ENCODE measurements at places on chromosomes 5 and 9. TPM values are rescaled to one million over a fixed set of nuclear protein-coding genes. Genes with fewer than 3 reads are reported as not detected.

EQTN gene
- total RNA-seq = 2.1 TPM

DNA sequence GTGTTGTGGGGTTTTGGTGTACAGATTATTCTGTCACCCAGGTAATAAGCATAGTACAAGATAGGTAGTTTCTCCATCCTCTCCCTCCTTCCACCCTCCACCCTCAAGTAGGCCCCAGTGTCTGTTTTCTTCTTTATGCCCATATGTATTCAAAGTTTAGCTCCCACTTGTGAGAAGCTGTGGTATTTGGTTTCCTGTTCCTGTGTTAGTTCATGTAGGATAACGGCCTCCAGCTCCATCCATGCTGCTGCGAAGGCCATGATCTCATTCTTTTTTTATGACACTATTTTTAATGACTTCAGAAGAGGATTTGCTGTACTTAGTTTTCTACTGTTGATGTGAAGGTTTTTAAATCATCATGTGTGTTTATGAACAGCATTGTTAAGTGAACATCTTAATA, 11.9 kb downstream of the CCDC180 start:
- no peak for DNase-seq

GRCh38 chr9:124348831-124349230, 66.4 kb downstream of the PSMB7 start:
- no peak for DNase-seq

GRCh38 chr9:132218208-132218607, 56.4 kb downstream of the NTNG2 start:
- DNase-seq = no peak

CCNI2 gene
- 0.07 TPM for total RNA-seq

KIF12 gene
- 2.0 TPM for total RNA-seq

IFNA21 gene
- total RNA-seq = not detected

DNA sequence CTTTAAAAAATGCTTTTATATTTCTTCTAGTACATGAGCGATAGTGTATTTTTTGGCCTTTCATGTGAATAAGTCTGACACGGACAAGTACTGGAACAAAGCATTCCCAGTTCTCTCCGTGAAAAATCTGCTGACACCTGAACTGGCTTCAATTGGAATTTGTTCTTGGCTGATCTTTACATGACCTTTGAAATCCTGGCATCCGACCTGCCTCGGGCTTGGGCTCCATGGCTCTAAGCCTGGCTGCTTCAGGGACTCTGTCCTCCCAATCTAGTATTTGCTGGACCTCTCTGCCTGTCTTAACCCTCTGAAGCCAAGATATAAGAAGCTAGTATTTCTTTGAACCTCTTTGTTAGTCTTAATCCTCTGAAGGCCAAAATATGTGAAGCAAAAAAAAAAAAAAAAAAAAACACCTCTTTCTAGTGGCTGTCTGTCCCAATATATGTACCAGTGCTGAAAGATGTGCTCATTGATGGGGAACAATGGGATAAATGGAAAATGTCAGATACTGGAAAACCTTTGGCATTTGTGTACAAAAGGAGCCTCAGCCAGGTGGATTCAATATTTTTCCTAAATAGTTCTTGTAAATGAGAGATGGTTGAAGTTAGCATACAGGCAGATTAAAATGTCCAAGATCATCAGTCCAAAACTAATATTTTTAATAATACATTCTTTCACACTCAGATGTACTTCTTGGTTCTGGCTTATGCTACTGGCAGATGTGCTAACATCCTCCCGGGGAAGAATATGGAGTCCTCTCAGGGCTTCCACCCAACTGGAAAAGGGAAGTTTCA, 470.6 kb downstream of the TUSC1 start:
- DNase-seq = no peak

Measured in H7 (cell line).